Stimulated activated CD4-positive, alpha-beta T cell treated with anti-CD3 and anti-CD28 coated beads, Interleukin-15, amount 100 ng/mL, for 1 hour (primary cell): ENCODE measurements at places on chromosomes 6 and 20.
A peak's percentile ranks its signal among the peaks of the same experiment; 100 is the strongest.

- no peak for DNase-seq
Observed at GRCh38 chr20:25539742-25540672, 45.3 kb downstream of the NINL start.

DNA sequence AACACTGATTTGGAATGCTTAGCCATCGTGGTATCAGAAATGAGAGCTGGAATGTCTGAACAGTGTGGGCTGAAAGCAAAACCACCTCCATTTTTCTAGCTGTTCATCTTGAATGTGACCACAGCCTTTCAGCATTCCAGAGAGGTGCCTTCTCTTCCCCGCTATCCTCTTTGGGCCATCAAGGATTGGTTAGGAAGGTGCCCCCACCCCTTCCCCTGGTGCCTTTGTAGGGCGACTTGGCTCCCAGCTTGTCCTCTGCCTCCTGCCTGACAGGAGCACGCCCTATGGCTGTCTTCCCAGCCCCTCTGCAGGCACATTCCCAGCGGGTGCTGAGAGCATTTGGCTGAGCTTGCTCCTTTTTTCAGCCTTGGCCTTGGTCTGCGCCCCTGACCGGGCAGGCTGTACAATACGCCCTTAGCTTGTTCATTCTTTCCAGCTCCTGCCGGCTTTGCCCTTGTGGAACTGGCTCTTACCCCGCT is 97.5 kb downstream of the ARMC2 start:
- no peak for DNase-seq

DNA sequence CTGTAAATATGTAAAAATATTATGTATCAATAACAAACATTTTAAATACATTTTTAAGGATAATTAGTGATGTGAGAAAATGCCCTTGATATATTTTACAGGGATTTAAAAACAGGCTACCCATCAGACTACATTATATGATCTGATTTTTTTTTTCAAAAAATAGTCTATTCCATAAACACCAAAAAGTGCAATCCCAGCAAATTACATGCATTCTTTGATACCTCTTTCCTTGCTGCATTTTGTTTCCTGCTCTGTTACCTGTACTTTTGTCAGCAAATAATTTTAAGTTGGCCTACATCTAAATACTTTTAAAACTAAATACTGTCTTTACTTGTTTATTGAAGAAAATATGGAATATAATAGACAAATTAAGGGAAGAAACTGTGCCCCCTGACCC is 306.2 kb upstream of the ARID1B start:
- no peak for DNase-seq

DNA sequence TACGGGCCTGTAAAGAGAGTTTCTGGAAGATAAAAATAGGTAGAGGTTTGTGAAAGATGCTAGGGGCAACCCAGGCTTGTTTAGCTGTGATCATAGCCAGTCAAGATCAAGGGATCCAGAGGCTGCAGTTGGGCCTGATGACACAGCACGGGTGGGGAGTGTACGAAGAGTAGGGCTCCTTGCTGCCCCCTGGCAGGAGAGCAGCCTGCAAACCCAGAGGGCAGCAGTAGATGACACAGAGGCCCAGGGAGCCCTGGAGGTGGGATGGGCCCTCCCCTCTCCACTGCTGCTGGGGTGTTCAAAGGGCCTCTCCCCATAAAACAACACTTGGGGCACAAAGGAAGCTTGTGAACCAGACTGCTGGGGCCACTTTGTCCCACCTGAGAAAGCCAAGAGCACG is 47.2 kb downstream of the VEGFA start:
- DNase-seq = no peak

DNA sequence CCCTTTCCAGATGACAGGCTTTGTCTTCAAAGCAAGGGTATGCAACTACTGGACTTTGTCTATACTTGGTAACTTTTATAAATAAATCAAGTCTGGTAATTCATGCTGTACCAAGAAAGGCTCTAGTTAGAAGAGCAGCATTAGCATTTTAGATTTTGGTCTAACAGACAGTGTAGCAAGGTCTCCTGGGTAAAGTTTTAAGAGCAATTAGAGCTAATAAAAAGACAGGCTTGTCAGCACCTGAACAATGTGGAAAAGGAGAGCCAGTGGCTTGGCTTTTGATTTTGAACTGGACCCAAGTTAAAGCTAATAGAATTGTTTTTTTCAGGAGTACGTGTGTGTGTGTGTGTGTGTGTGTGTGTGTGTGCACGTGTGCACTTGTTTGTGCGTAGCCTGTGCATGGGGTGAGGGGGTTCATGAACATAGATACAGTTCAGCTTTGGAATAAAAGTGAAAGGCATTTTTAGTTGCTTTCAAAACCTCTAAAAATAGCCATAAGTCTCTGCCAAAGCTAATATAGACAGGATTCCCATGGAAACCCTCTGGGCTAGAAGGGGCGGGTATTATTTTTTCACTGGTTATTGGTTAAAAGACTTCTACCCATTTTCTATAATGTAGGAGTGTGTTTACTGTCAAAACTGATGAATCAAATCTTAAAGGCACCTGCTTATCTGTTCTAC is 138.4 kb downstream of the KCNQ5 start:
- no peak for DNase-seq

- DNase-seq = no peak
Observed at GRCh38 chr6:80637312-80637711, 530.8 kb downstream of the BCKDHB start.

GRCh38 chr6:35139924-35140638 is 1.1 kb downstream of the TCP11 start:
- peak; percentile 14 for DNase-seq

DNA sequence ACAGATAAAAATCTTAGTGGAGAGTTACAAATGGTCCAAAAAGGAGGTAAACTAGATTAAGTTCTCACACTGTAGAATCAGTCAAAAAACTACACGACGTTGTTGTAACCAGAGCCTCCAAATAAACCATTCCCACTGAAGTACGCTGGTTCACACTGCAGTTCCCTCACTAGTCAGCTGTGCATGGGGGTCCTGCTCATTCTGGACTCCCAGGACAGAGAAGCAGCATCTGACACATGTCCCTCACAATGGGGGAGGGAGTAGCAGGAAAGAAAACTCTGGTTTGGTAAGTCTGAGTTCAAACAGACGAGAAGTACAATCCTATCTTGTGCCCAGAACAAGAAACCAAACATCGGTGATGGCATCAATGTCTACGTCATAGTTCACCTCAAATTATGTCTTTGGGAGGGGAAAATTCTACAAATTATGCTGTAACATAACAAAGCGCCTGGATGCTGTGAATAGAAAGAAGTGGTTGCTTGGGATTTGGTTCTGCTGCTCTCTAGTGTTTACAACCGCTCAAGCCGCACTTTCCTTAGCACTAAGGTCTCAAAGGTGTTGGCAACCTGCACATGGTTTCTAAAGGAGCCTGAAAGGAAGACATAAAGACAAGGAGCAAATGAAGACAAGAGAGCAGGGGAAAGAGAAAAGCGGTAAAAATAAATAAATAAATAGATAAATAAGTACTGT is 208.0 kb downstream of the GMDS start:
- DNase-seq = no peak

DNA sequence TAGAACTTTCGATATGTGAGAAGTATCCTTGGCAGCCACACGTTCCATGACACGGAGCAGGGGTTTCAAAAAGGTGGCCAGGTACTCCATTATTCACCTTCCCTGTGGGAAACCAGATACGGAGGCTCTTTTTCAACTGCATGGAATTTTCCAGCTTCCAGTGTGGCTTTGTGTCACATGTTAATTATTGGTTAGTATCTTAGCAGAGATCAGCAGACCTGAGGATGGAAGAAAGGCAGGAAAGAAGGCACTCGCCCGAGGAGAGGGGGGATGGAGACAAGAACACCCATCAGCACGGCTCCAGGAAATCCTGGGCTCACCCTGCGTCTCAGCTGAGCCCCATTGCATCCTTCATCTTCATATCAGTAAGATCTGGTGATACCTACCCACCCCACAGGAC is 115.5 kb downstream of the PXDC1 start:
- no peak for DNase-seq

DNA sequence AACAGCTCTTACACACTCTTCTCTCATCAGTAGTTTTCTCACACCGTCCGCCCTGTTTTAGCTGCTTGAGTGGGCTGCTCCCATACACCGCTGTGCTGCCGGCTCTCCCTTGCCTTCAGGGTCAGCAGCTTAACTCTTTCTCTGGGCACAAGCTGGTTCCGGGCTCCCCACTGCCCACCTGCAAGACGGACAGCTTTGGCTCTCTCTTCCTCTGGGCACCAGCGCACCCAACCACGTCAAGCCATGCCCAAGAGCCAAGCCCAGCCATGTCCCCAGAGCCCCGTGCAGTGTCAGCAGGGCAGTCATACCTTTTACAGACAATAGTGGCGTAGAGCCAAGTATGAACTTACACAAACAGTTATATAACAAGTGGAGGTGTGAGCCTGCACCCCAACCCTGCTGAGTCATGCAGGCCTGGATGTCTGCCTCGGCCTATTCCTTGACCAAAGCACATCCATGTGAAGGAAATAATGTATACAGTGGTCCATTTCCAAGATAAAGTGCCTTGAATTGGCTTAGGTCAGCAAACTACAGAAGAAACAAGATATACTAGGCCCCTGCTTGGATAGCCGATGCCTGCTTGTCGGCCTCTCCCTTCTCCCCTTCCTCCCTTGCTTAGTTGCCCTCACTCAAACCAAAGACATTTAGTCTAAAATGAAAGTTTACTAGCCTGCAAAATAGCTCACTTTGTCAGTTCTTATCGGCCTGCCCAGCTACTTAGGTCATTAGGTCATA is 89.3 kb downstream of the JPH2 start:
- DNase-seq = no peak

- DNase-seq = no peak
Observed at GRCh38 chr20:5316188-5317158, at the start of gene PROKR2. Gene PROKR2, minus strand, starts transcription at chr20:5316954. Its CDS starts 2,585 bp downstream, at chr20:5314369.

GRCh38 chr20:2086177-2086979 is 15.2 kb upstream of the STK35 start:
- no peak for DNase-seq

- DNase-seq = no peak
Observed at GRCh38 chr6:128567029-128567428, 46.6 kb upstream of the PTPRK start.

DNA sequence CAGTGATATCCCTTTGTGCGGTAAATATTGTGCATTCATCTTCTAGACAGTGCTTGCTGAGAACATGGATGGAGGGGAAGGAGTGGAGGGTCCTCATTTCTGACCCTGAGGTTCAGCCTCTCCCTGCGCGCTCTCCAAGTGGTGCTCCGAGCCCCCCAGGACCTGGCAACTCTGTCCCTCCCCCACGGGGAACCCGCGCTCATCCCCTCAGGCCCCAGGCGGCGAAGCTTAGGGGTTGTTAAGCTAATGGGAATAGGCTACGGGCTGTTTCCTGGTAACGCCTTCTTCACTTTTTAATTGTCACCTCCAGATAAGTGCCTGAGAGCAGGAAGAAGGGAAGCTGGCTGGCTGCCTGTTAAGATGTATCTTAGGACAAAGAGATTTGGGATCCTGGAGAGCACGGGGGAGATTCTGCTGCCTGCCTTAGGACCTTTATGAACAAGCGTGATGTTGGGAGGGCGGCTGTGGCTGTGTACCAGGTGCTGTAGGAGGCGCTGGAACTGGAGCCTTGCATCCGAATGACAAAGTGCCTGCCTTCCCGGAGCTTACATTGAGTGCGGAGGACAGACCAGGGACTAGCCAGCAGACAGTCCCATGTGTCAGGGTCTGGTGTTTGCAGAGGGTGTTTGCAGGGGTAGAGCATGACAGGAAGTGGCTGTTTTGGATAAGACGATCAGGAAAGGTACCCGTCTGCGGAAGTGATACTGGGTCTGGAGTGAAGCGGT is 11.7 kb downstream of the TSHZ2 start:
- DNase-seq = no peak

GRCh38 chr6:137024237-137024990 is 20.4 kb downstream of the IL20RA start:
- DNase-seq = no peak

GRCh38 chr20:45823949-45824835 is 2.9 kb downstream of the TNNC2 start:
- DNase-seq = peak; percentile 20

DNA sequence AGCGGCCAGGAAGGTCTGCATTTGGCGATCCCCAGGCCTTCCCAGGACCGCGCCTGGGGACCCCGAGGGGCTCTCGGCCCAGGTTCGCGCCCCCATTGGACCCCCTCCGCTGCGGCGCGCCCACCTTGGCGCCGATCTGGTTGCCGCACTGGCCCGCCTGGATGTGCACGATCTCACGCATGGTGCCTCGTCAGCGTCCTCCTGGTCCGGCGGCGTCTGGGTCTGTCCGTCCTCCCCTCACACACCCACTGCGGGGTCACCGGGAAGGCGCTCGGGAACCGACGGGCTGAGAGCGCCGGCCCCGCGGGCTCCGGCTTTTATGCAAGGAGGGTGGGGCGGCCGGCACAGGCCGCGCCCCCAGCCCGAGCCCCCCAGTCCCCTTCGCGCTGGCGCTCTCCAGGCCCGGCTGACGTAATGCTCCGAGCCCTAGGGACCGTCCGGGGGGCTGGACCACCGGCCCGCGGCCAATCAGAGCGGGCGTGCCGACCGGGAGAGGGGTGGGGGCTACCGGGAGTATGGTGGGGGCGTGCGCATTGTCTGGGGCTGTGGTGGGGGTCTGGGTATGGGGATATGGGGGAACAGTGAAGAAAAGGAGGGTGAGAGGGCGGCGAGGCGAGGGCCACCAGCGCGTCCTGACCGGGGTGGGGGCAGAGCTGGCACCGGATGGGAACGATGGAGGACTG is at the start of gene TUBB2B:
Gene TUBB2B, minus strand, starts transcription at position 291 of the 683 bp plus-strand sequence. Its CDS starts 110 bp downstream, at position 181.
- no peak for DNase-seq

DNA sequence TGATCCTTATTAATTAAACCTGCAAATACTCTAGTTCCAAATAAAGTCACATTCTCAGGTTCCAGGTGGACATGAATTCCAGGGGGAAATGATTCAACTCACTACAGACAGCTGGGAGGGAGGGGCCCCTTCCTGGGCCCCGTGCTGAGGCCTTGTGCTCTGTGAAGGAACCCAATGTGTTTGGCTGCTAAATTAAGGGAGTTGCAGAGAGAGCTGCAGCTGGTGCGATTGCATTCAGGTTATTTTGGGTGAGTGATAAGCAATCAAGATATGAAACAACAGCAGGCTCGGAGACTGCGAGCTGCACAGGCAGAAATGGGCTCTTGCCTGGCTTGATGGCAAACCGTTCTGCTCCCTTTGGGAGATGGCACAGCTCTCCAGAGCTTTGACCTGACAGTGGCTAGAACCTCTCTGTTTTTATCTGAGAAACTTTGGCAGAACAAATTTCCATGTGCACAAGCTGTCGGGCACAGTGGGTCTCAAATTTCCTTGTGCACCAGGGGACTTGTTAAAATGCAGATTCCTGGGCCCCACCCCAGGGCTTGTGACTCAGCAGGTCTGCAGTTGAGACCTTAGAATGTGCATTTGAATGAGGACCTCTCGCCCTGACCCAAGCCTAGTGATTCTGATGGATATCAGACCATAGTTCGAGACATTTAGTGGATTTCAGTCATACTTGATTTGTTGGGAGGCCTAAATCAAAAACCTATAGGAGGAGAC is 9.8 kb downstream of the MAPK13 start:
- no peak for DNase-seq
